ENCODE measurements at places on chromosomes 5 and 9.

GRCh38 chr5:133247881-133248624, 196.2 kb downstream of the HSPA4 start:
- no peak for DNase-seq

DNA sequence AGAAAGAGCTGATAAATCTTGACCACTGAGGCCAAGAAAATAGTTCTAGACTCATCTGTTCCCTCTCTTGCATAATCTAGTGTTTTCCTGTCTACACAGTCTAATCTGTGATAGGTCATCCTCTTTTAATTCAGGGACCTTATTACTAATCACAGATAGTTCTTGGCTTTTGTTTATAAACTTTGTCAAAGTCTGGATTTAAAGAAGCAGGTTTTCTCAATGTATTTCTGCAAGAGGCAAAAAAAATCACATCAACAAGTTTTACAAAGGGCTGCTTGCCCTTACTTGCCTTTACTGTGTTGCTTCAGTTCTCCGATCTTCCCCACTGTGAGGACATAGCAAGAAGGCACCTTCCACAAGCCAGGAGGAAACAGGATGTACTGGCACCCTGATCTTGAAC, 43.9 kb upstream of the MTAP start:
- no peak for DNase-seq

GRCh38 chr9:114413861-114414301, 26.1 kb upstream of the AKNA start:
- DNase-seq, result no peak

DNA sequence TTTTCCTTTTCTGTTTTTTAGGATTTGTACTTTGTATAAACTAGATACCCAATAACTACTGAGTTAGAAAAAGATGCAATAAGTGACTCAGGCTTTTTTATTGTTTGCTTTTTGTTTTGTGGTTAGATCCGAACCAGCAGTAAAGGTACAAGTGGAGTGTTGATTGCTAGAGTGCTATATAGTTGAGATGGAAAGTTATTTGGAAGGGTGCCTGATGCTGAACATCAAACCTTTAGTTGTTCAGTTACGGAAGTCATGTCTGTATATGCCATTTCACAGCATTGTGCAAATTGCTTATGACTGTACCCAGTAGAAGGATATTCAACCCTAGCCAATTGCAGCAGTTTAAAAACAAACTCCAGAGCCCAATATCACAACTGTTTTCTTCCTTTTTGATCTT, 285.1 kb downstream of the MAT2B start:
- no peak for DNase-seq

GRCh38 chr5:2582507-2582906, 169.0 kb downstream of the IRX2 start:
- no peak for DNase-seq

DNA sequence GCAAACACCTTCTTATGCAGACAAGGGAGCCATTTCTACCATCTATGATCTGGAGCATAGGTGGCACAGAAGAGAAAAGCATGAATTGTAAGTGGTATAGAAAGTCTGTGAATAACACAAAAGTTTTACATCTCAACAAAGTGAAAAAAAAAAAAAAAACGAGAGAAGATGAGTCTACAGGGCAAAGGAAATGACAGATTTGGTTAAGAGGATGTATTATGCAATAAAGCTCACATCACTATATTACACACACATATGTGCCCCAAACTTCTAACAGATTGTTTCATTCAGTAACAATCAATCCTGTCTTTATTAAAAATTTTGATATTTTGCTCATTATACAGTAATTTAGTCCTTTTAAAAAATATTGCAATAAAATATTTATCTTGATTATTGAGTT, 49.8 kb downstream of the CERT1 start:
- no peak for DNase-seq

Data from aorta (tissue), 5 donors.